ENCODE measurements at places on chromosomes 11 and 22.

- no peak for DNase-seq
Observed at GRCh38 chr22:42116848-42117424, 13.7 kb downstream of the CYP2D6 start.

DNA sequence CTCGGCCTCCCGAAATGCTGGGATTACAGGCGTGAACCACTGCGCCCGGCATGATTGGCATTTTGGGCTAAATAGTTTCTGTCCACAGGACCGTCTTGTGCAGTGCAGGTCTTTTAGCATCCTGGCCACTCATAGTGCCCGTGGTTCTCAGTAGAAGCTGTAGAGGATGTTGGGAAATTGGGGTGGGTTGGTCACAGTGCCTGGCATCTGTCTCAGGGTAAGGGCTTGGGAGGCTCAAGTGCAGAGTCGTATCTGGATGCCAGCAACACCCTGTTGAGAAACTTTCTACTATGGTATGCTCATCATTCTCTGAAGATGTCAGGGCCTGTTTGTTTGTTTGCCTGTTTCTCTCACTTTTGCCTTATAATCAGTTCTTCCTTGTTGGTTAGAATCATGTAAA is 21.9 kb downstream of the UBE2L3 start:
- DNase-seq = no peak

GRCh38 chr11:118436639-118437207 is 431 bp downstream of the KMT2A start:
- peak; percentile 38 for DNase-seq

DNA sequence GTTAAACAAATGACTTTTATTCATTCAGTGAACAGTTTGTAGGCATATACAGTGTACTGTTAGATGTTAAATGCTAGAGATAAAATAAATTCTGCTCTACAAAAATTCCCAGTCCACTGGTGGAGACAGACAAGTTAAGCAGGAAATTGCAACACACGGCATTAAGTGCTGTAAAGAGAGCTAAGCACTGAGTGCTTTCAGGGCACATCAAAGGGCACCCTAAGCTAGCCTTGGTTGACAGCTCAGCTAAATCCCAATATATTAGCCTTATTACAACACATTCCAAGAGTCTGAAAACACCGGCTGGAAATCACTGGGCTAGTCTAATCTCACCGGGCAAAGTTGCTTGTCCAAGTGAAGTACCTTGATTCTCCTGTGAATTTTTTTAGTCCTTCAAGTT is 55.1 kb downstream of the NOX4 start:
- DNase-seq = no peak
